ENCODE measurements at places on chromosomes 6 and 20.

DNA sequence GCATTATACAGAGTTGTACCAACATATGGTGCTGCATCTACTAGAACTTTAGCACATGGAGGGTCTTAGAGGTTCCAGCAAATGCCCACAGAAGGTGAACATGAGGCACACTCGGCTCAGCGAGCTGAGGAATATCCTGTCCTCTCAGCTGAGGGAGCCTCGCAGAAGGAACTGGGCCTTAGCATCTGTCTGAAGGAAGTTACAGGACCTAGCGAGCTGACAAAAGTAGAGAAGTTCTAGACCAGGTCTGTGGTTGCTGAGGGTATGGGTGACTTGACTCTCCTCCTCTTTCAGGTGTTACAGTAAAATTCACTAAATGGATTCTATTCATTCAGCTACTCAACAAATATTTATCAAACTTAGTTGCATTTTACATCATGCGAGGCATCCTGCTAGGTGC lies 157.2 kb downstream of the ZDHHC14 start:
- DNase-seq, result no peak

DNA sequence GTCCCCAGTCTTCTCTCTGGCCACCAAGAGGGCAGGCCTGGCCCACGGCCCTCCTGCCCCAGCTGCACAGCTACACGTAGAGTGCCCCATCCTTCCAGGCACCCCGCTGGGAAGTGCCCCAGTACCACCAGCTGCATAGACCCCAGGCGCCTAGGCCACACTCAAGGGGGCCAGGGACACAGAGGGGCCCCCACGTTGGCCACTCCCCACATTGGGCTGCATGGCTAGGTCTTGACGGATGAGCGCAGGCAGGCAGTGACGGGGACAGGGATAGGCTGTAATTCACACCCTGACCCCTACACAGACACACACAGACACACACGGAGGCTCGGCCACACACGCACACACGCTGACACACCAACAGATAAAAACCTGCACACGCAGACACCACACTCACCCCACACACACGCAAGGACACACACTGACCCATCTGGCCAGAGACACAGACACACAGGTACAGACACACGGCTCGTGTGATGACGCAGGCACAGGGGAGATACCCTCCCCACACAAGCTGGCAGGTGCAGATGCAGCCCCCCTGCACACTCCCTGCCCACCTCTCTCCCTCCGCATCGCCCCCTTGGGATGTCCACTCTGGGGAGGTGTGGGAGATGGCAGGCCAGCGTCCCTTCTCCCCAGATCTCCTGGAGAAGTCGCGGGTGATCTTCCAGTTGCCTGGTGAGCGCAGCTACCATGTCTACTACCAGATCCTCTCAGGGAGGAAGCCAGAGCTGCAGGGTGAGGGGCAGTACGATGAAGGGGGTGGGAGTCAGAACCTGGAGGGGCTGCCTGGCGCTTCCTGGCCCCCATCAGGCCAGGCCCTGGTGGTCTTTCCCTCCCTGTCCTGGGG lies 30.0 kb downstream of the MYH7B start:
- DNase-seq, result no peak

DNA sequence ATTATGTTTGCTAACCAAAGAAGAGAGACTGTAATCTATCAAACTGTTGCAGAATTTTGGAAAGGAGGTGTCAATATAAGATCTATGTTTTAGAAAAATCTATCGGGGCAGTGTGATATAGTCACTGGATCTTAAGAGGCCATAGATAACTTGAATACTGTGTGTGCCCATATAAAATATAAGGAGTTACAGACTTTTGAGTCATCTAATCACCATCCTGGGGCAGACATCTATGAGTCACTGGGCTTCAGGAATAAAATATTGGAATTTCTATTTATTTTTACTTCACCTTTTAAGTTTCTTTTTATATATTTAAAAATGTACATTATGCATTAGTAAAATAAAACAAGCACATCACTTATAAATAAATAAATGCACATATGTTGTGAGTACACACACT lies 509.3 kb upstream of the MAN1A1 start:
- DNase-seq, result no peak

- DNase-seq, result no peak
These were observed 27.1 kb downstream of the PRR18 start for GRCh38 chr6:166281104-166281503.

DNA sequence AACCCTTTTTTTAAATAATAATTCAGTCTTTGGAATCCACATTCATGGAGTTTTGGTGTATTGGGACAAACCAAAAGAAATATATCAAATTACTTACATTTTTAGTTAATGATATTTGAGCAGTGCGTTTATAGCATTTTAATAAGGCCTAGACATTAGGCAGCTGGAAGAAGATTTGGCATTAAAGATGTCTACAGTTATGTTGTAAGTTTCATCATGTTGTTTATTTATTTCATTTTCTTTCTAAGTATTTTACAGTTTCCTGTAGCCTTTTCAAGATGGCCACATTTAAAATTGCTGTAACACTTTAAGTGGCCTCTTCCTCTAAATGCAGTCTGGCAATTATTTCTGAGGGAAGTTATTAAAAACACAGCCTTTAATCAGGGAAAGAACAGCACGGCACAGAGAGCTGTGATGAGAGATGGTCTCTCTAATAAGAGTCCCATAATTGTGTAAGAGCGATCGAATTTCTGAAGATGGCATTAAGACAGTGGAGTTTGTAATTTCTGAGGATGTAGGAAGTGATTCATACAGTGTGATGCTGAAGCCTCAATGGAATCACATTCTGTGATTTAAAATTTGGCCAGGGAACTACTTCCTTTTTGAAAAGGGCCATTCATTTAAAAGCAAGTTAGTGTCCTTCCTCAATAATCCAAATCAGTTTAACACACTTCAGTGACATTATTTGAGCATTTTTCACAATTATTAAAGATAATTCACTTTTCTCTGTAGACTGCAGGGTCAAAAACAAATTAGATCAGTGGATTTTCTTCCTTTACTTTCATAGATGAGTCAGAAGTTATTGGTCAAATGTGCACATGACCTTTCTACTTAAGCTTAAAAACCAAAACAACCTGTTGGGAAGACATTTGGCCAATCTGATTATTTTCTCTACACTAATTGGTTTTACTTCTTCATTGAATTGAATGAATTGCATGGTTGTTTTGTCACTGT lies 52.4 kb upstream of the EDN3 start:
- DNase-seq, result no peak

DNA sequence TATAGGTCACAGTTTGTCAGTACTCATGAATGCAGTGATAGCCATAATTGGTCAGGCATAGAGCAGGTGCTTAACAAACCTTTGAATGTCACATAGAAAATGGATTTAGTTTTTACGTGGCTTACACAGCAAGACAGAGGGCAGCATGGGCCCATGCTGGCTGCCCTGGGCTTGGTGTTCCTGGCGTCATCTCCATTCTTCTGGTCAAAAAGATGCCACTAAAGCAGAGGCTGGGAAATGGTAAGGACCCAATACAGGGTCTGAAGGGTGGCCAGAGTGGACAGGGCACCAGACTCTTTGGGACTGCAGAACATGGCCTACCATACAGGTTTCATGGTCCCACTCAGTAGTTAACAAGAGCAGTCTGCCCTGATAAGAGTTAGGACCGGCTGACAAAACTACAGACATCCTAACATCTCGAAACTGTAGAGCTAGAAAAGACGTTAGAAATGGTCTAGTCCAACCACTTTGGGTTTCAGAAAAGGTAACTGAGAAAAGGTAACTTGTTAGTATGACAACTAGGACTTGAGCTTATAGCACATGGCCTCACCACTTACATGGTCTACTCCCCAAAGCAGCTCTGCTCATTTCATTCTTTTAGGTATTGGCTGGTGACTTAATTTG lies 22.6 kb downstream of the HEBP2 start:
- no peak for DNase-seq

- DNase-seq, result no peak
These were observed 69.9 kb downstream of the FYN start for GRCh38 chr6:111803371-111803770.

DNA sequence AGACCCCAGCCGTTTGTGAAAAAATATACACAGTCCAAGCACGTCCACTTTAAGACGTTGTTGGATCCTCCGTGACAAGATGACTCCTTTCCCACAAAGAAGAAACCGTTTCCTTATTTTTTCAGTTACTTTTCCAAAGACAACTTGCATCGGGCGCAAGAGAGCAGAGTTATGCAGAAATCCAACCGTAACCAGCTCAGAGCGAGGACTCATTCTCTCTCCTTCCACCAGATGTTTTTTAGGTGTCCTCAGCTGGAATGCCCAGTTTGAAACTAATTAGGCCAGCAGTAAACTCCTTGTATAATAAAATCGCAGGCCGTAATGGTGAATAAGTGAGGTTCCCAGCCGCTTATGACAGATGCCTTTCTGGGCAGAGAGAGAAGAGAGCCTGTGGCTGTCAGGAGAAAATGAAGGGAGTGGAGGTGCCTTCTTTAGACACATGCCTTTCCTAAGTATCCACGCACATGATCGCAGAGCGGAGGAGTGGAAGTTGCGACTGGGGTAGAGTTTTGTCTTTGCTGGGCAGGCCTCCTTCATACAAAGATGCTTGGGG lies 2.8 kb downstream of the EYA2 start:
- DNase-seq, result no peak

- no peak for DNase-seq
These were observed 152.1 kb downstream of the TFAP2C start for GRCh38 chr20:56781108-56781739.

- no peak for DNase-seq
These were observed 91.2 kb downstream of the ELOVL5 start for GRCh38 chr6:53257533-53257932.

DNA sequence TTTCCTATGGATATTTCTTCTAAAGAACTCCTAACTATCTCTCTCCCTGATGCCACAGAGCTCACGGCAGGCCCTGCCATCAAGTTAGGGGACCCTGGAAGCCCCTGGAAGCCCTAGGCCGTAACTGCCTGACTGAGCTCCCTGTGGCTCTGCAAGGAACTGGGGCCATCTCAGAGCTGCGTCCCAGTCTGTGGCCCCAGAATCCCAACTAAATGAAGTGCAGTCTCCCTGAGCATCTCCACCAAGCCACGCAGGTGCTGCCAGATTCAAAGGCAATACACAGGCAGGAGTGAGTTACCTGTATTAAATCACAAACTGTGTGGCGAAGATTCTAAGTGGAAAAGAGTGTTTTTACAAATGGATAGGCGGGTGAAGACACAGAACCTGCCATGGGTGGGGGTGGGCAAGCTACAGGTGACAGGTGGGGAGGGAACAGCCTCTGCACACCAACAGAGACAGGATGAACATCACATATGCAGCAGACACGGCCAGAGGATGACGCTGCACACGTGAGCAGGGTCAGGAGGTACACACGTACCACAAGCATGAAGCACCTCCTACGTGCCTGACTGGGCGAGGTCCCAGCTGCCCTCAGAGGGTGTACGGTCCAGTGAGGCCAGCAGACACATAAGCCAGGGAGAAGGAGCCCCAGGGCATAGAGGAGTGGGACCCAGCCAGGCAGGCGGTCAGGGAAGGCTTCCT lies 358.5 kb downstream of the ZFAND3 start:
- DNase-seq, result no peak

GRCh38 chr6:44049989-44050871 lies 77.0 kb downstream of the MRPL14 start:
- DNase-seq, result no peak

- no peak for DNase-seq
These were observed 50.4 kb downstream of the APCDD1L start for GRCh38 chr20:58464838-58465237.

DNA sequence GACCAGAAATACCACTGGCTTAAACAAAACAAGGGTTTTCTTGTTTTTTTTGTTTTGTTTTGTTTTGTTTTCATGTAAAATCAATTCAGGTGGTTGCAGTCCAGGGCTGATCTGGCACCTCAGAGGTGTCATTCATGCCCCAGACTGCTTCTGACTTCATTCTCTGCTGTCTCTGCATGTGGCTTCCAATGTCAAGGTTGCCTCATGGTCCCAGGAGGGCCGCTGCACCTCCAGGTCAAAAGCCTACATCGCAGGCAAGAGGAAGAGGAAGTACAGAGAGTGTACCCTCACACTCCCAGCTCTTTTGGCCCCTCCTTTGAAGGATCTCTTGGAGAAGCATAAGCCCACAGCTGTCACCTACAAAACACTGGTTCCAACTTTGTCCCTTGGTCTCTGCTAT lies 1.4 kb upstream of the BTN3A1 start:
- DNase-seq, result no peak

DNA sequence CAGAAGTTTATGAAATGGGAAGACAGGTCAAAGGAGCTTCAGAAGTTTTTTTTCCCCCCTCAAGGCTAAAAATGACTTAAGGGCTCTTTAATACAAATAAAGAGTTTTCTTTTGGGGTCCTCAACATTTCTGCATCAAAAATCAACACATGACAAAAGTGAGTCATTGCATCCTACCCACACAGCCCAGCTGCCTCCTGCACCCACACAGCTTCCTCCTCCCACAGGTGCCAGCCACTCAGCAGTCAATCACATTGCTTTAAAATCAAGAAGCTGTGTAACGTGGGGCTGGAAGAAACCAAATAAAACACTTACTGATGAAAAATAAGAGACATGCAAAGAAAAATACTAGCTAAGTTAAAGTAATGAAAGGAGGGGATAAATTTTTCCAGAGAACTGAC lies 68.5 kb downstream of the MAP3K5 start:
- DNase-seq, result peak; percentile 34

DNA sequence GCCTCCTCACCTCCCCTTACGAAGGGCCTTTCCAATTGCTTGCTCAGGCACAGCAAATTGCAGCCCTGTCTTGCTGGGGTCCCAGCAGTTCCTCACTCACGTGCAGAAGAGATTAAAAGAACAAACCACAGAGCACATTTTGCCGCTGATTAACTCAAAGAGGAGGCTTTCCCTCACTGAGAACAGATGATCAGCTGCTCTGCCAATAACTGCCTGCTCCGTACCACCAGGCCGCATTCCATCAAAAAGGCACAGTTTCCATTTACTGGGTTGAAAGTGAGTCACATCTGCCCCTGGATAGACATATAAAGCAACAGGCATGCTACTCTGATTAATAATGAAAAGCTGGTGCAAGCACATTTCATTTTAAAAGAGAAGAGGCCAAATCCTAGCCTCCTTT lies 446.8 kb downstream of the PTPRT start:
- no peak for DNase-seq

- no peak for DNase-seq
These were observed 107.6 kb downstream of the VEGFA start for GRCh38 chr6:43877463-43878126.

- DNase-seq, result peak; percentile 37
These were observed 280.5 kb downstream of the SYNE1 start for GRCh38 chr6:152356662-152357061.

GRCh38 chr6:43393602-43394001 lies 24.2 kb upstream of the ZNF318 start:
- no peak for DNase-seq

GRCh38 chr20:15446373-15446772 lies 1109.0 kb upstream of the FLRT3 start:
- DNase-seq, result no peak

GRCh38 chr6:117290173-117290846 lies 25.0 kb downstream of the VGLL2 start:
- DNase-seq, result no peak

Data from CD4-positive, alpha-beta T cell treated with Interleukin-10 for 1 hour (primary cell).